Common myeloid progenitor, CD34-positive (primary cell): ENCODE measurements at places on chromosomes 3 and 15.
A peak's percentile ranks its signal among the peaks of the same experiment; 100 is the strongest.

- no peak for DNase-seq
These were observed 4.5 kb downstream of the LRIG1 start for GRCh38 chr3:66496301-66496700.

GRCh38 chr3:72320095-72320954 is 527.9 kb downstream of the SHQ1 start:
- DNase-seq = no peak

DNA sequence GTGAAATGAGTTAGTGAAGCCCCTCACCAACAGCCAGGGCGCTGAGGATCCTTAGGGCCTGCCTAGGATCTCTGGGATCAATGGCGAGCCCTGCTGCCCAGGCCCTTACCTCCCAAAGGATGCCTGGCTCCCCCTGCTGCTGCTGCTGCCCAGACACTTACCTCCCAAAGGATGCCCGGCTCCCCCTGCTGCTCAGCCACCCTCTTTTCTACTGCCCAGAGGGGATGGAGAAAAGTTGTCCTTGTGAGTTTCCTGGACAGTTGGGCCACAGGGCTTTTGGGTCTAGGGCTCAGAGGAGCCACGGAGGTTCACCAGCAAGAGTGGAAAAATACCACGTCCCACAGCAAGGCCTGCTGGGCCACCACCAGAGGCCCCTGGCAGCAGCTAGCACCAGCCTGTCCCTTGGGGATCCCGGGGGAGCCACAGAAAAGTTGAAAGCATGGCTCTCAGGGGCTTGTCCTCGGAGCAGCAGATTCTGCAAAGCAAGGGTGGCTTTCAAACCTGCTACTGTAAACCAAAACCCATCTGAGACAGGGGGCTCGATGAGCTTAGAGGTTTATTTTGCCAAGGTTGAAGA is 59.4 kb downstream of the SLC6A6 start:
- peak; percentile 63 for DNase-seq

GRCh38 chr15:51267703-51268083 is 70.7 kb downstream of the CYP19A1 start:
- DNase-seq = peak; percentile 15

DNA sequence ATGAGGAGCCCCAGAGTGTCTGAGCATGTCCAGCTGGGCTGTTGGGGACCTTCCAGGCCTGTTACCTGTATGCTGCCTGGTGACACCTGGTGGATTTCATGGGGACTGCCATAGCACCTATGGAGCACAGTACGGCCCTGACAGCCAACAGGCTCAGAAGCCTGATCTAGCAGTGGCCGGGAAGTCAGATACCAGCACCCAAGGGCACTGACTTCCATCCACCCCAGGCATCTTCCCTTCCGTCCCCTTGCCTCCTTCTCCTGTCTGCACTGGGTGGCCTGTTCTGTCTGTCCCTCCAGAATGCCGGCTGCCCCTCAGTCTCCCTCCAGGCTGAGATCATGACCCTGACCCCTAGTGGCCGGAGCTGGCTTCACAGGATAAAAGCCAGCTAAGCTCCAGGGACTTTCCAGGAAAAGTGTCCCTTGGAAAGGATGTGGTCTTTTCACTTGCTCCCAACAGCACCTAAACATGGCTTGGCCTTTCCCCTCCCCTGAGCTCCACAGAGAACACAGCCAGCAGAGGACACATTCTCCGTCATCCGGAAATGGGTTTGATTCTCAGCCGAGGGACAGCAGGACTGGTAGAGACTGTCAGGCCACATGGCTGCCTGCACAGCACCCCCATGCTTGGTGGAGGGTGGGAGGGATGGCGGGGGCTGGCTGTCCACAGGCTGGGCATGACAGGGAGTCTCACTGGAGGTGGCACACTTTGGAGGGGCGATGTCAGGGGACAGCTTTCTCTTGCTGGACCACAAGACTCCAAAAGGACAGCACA is 9.5 kb downstream of the RPS17 start:
- DNase-seq = peak; percentile 82

- peak; percentile 44 for DNase-seq
These were observed 52.7 kb downstream of the NFKBIZ start for GRCh38 chr3:101902041-101902440.

GRCh38 chr15:40347559-40348473 is 3.0 kb upstream of the PHGR1 start:
- DNase-seq = no peak

GRCh38 chr3:45559560-45560118 is 34.9 kb upstream of the LIMD1 start:
- DNase-seq = no peak

- no peak for DNase-seq
These were observed 24.1 kb downstream of the CBLB start for GRCh38 chr3:105844704-105845103.
